Urothelium cell line (cell line): ENCODE measurements at places on chromosomes 12 and 14.

GRCh38 chr14:76726551-76726970 lies 34.7 kb upstream of the VASH1 start:
- no peak for DNase-seq

DNA sequence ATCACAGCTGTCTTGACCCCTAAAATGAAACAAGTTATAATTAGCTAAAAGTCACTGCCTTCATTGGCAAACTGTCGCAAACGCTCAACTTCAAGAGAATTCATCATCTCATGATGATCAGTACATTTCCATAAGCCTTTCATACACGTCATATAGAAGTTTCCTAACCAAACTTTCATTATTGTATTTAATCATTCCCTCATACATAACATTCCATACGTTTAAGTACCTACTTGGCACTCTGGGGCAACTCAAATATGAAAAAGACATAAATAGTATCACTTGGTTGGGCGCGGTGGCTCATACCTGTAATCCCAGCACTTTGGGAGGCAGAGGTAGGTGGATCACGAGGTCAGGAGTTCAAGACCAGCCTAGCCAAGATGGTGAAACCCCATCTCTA lies 12.4 kb upstream of the PPP2R5E start:
- DNase-seq = no peak

- DNase-seq = no peak
These were observed 55.5 kb upstream of the SRRM4 start for GRCh38 chr12:118925826-118926225.

DNA sequence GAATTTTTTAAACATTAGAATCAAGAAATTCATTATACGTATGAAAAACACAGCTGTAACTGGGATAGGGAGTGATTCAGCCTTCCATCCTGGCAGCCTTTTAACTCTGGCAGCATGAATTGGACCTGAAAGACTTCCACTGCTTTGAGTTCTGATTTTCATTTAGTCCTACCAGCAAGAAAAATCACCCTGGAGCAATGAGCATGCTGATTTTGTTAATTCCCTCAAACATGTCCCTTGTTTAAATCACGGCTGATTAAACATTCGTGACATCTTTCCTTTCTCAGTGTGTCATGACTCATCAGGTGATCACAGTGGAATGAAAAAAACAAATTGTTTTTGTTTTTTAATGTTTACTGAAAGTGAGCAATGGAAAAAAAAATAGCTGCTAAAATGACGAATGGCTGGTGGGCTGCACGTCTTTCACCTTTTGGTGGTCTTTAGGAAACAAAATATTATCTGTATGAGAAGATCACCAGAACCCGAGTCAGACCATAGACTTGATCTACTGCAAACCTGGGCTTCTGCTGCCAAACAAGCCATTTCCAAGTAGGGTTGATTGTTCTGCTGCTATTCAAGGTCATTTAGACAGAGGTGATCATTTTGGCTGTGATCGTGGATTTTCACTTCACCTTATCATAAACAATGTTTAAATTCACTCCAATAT lies 67.0 kb upstream of the CAND1 start:
- no peak for DNase-seq

- no peak for DNase-seq
These were observed 5.8 kb downstream of the AP5M1 start for GRCh38 chr14:57274551-57274950.

GRCh38 chr12:32503730-32504129 lies 104.4 kb downstream of the FGD4 start:
- DNase-seq = no peak

- no peak for DNase-seq
These were observed 154.7 kb downstream of the ADGRD1 start for GRCh38 chr12:131108177-131108955.

DNA sequence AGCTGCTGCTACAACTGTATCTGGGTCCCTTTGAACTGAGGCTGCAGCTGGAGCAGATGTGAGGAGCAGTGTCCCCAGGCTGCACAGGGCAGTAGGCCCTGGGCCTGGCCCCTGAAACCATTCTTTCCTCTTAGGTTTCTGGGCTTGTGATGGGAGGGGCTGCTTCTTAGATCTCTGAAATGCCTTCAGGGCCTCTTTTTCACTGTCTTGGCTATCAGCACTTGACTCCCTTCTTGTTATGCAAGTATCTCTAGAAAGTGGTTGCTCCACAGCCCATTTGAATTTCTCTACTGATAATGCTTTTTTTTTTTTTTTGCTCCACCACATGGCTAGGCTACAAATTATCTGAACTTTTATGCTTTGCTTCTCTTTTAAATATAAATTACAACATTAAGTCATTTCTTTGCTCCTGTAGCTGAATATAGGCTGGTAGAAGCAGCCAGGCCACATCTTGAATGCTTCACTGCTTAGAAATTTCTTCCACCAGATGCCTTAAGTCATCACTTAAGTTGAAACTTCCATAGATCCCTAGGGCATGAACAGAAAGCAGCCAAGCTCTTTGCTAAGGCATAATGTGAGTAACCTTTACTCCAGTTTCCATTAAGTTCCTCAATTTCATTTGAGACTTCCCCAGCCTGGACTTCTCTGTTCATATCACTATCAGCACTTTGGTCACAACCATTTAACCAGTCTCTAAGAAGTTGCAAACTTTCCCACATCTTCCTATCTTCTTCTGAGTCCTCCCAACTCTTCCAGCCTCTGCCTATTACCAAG lies 41.1 kb downstream of the ACSM4 start:
- no peak for DNase-seq

GRCh38 chr12:121648458-121649028 lies 20.9 kb downstream of the MORN3 start:
- DNase-seq = no peak

GRCh38 chr12:115323223-115323905 lies 639.4 kb upstream of the TBX3 start:
- no peak for DNase-seq

DNA sequence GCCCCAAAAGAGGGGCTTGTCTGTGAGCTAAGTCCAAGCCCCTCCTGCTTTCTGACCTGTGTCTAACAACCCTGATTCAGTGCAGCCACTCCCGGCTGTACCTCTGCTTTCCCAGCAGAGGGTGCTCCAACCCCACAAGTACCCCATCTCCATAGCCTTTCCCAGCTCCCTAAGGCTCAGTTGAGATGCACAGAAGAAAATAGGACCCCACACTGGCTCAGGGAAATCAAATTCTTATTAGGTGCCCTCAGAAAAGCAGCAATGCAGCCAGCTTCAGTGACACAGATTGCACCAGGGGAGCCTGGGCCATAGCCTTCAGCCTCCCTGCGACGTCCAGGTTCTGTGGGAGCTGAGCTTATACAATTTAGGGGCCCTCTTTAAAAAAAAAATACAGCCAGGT lies 49.9 kb downstream of the LRRC74A start:
- DNase-seq = peak; percentile 89

- DNase-seq = no peak
These were observed 109.4 kb downstream of the AKAP6 start for GRCh38 chr14:32438517-32438916.

DNA sequence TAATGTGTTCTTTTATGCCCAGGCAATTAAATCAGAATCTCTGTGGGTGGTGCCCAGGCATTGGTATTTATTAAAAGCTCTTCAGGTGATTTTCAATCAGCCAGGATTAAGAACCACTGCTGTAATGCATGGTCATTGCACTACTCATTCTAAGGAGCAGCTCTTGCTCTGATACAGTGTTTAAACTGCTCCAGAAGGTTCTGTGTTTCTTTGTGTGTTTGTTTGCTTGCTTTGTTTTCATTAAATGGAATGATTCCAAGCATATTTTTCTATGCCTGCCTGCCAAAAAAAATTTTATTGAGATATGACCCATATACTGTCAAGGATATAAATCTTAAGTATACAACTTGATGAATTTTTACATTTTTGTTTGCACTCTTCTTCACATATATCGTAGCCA lies 54.0 kb downstream of the KCNK13 start:
- DNase-seq = no peak

- DNase-seq = no peak
These were observed 73.8 kb downstream of the SPRING1 start for GRCh38 chr12:116664085-116664484.

DNA sequence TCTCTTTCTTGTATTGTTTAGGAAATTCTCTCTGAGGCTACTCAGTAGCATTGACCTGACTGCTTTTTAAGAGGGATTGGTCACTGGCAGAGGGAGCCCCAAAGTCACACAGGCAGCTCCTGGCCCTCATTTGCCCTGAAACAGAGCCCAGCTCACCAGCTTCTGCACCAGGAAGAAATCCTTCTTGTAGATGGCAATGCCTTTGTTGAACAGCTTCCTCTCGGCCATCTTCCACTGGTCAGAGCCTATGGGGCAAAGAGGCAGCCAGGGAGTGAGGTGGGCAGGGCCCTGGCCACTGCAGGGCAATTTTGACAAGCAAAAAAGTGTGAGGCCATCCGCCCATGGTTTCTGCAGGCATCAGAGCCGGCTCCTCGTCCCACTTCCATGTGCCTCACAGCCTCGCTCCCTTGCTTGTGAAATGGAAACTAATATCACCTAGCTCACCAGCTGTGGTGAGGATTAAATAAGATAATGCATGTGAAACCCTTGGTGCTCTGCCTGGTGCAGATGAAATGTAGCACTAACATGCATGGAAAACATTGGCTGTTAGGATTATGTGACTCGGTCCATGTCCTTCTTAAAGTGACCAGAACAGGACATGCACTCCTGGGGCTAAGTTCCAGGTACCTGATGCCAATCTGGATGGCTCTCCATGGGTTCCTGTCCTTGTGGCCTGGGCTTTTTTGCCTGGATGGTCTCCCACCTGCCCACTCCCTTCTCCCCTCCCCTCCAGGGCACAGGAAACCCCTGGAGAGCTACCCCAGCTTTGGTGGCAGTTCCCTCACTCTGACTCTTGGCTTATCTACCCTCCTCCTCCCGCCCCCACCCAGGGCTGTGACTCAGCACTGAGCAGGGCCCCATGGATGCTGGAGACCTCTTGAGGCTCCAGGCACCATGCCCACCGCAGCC lies 11.2 kb upstream of the PNMA1 start:
- DNase-seq = no peak

DNA sequence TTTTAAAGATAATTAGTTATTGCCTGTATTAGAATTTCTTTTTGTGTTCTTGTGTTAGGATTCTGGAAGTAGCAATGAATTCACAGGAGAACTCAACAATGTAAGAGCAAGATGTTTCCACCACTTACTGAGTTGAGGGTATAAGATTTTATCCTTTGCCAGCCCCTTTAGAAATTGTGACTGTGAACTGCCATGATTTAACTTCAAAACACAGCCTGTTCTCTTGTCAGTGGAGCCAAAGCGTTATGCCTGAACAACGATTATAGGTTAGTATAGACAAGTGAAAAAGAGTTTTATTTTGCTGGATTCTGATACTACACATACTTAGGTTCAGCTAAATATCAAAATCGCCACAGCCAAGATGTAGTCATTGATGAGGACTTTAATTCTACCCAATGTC lies 101.6 kb downstream of the CRADD start:
- no peak for DNase-seq

DNA sequence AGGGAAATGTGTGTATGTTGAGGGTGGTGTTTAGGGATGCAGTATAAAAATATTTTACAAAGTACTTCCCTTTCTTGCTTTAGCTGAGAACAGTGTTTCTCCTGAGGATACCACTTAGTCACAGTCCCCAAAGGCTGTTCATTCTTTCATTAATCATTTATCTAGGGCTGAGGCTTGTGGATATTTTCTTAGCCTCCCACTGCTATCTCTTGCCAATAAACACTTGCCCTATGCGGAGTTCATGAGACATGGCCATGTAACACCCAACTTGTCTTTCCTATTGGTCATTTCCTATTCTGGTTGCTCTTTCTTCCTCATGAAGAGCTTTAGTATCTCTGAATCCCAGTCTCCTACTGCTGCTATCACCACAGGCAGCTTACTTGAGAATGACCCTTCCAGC lies 75.1 kb downstream of the ETNK1 start:
- no peak for DNase-seq

GRCh38 chr12:5258498-5258897 lies 173.4 kb upstream of the NTF3 start:
- DNase-seq = no peak

DNA sequence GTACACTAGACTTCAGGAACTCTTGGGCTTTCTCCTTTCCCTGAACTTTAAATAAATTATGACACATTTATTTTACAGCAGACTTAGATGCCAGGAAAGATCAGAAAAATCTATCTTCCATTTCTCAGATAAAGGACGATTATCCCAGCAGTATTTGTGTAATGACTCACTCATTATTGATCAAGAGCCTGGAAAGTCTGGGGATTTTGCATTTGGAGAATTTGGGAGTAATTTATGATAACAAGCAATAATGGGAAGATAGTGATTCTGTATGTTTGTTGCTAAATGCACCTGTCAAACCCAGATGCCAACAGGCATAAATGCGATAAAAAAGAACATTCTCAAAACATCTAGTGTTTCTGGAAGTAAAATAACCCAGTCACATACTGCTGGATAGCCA lies 480.2 kb upstream of the ATP2B1 start:
- no peak for DNase-seq

- no peak for DNase-seq
These were observed 646.9 kb upstream of the TMEM132C start for GRCh38 chr12:127619869-127620734.

DNA sequence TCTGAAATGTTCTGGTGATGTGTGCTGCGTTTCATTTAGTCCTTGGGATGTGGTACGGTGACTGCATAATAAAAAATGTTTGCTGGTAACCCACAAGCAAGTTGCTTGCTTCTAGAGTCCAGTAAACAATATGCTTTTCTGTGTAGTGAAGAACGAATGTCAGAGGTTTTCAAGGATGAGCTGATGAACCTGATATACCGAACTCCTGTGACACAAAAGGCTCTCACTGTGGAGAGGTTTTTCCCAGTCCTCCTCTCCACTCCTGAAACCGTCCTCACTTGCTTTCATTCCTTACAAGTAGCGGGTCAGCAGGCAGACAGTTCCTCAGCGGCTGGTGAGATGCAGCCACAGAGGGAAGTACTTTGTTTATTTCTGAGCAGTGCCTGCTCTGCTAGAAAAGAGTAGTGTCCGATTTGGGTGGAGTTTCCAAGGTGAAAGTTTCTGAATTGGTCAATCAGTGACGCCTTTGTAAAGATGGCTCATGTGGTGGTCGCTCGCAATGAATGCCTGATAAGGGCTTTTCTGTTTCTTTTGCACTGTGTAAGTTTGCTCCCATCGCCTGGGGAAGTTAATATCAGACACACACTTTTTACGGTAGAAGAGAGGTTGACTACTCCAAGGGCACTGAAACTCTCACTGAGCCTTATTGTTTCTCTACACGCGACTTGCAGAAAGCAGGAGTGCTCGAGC lies 3.0 kb downstream of the ETV6 start:
- no peak for DNase-seq

GRCh38 chr12:70319605-70320004 lies 46.5 kb upstream of the KCNMB4 start:
- no peak for DNase-seq

DNA sequence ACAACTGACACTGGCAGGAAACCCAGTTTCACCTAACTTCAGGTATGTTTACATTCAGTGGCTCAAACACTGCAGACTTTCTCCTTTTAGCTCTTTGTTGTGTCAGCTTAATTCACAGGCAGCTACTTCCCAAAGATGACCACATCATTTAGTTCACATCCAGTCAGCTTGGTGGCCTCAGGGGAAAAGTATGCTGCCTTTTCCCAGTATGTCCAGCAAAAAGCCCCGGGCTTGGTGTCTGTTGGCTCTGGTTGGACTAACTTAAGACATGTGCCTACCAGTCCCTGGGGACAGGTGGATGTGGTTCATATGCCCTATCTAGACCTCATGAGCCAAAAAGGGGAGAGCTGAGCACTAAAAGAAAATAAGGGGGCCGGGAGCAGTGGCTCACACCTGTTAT lies 56.4 kb downstream of the GOLGA5 start:
- no peak for DNase-seq

GRCh38 chr12:96098631-96099030 lies 63.2 kb upstream of the LTA4H start:
- no peak for DNase-seq
